ENCODE measurements at places on chromosomes 4 and X.
A peak's percentile ranks its signal among the peaks of the same experiment; 100 is the strongest.

- DNase-seq, result no peak
These were observed 63.8 kb downstream of the STOX2 start for GRCh38 chr4:183968931-183969330.

DNA sequence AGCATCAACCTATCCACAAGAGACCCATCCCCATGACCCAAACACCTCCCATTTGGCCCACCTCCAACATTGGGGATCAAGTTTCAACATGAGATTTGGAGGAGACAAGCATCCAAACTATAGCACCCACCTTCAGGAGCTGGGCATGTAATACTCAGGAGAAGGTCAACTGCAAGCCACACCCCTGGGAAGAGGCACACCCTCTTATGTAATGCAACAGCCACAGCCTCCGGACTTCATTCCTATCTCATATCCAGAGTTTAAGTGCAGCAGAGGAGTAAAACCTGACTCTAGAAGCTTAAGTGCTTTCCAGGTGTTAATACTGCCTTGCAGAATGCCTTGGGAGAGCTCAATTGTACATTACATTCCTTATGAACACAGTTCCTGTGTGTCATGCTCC is 197.4 kb downstream of the PTTG2 start:
- no peak for DNase-seq

GRCh38 chrX:10828640-10829039 is 208.3 kb upstream of the MID1 start:
- no peak for DNase-seq

DNA sequence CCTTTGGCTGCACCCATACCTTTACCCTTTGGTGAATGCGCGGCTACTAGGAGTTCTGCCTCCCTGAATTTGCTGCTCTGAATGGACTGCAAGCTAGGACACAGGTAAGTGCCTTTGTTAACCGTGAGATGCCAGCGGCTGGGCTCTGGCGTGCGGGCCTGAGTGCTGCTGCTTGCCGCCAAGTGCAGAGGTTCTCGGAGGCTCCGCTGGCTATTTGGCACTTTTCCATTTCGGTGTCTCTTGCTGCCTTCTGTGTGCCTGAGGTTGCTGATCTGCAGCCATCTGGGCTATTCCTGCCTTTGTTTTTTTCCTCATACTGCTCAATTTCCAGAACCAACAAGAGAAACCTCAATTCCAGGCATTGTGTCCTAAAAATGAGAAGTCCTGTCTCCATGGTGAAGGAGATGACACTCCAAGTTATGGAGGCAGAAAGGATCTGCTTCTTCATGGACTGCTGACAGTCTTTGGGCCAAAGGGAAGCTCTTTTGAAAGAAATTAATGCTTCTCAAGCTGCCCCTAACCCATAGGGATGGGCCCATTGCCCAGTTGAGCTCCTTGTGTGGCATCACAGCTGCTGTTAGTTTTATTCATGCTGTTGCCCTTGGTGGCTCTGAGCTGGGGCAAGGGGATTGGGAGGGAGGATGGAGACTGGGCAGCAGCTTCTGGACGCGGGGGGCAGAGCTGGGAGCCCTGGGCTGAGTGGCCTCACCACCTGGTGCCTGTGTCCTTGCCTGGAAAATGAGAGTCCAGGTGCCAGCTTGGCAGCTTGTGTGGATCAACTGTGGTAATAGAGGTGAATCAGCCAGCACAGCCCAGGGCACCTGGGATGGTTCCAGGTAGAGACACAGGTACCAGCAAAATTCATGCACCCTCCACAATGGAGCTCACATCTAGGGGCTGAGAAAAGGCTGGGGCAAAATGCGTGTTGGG is 3.8 kb upstream of the TBC1D14 start:
- no peak for DNase-seq

GRCh38 chr4:186500721-186501304 is 54.6 kb downstream of the MTNR1A start:
- DNase-seq, result no peak

DNA sequence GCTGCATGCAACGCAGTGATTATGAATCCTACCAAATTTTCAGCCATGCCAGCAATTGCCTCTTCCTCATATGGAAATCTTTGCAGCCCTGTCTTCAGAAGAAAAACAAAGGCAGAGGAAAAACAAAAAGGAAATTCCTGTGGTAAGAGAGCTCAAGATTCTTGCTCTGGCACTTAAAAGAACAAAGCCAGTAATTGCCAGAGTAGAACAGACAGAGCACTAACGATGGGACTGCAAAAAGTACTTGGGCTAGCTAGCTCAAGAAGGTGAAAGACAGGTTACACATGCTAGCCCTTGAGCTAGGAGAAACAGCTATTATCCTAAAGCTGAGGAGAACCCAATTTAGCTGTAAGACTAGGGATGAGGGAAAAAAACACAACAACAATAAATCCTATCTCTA is 582.3 kb downstream of the KCNIP4 start:
- no peak for DNase-seq

- no peak for DNase-seq
These were observed 64.1 kb downstream of the FIP1L1 start for GRCh38 chr4:53441564-53441963.

GRCh38 chr4:88009871-88010270 is 2.4 kb downstream of the PKD2 start:
- DNase-seq, result no peak

GRCh38 chr4:182170417-182170935 is 72.7 kb upstream of the TENM3 start:
- DNase-seq, result no peak

DNA sequence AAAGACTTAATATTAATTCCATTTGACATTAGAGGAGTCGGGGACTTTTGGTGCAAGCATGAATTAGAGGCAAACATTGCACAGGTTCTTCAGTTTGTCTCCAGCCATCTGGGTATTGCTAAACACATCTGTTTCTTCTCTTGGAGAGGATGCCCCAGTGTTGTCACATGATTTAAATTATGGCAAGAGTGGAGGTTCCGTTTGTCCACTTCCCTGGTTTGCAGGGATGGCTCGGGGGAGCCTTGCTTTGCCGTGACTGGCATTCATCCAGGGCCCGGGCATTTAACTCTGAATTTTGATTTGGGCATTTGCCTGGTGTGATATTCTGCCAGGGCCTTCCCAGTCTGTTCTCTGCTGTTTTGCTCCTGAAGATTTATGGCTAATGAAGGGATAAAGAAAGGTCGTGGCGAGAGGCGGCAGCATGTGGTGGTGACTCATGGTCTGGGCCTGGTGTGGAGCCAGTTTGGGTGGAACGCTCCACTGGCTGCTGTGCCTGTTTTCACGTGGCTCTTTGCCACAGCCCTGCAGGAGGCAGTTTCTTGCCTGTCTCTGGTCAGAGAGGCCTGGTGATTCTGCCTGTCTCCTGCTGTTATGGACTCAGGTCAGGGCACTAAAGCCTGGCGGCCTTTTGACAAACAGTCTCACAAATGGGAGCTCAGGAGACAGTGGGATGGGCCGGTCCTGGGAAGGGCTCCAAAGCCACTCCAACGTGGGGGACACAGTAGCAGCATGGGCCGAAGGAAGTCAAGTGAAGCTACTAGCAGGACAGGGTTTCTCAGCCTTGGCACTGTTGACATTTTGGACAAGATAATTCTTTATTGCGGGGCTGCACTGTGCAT is 99.4 kb upstream of the PGRMC2 start:
- no peak for DNase-seq

GRCh38 chrX:20680998-20681397 is 414.3 kb upstream of the RPS6KA3 start:
- no peak for DNase-seq

GRCh38 chr4:81625422-81626417 is 154.0 kb upstream of the RASGEF1B start:
- no peak for DNase-seq

DNA sequence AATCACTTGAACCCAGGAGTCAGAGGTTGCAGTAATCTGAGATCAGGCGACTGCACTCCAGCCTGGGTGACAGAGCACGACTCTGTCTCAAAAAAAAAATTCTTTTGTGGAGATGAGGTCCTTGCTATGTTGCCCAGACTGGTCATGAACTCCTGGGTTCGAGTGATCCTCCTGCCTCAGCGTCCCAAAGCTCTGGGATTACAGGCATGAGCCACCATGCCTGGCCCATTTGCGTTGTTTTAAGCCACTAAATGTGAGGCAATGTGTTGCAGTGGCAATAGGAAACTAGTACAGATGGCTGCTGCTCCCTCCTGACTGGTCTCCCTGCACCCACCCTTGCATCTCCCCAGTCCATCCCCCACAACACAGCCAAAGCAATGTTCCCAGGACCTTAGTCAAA is 40.0 kb upstream of the APLN start:
- DNase-seq, result no peak

DNA sequence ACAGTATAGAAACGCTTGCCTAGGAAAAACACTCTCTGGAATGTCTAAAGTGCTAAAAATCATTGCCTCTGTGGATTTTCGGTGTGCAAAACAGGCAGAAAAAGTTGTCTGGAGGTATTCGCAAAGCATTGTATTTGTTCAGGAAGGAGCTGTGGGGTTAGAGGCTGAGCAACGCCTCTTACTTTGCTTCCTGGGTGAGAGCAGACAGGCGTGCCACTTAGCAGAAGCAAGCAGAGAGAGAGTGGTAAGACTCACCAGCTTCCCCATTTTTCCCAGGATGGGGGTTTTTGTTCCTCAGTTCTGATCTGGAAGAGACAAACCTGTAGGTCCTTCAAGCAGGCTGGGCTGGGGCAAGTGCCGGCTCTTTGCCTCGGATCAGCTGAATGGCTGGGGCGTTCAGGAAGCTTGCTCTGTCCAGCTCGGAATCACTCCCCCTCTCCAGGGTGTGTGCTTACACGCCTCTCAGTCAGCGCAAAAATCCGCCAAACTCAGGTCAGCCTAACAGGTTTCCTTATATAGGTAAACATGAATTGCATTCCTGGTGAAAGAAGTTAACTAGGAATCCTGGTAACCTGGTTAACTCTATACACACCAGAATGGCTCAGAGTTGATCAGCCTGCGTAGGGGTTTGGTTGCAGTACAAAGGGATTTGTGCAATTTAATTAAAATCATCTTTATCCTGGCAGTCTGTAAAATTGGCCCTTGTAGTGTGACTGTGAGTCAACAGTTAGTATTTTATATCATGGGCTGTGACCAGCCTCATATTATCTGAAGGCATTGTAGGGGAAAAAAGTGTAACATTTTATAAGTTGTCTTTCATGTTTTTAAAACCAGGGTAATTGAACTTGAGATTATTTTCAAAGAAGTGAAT is 213.1 kb upstream of the MID1 start:
- DNase-seq, result no peak

GRCh38 chrX:129565046-129565650 is 25.1 kb downstream of the OCRL start:
- no peak for DNase-seq

DNA sequence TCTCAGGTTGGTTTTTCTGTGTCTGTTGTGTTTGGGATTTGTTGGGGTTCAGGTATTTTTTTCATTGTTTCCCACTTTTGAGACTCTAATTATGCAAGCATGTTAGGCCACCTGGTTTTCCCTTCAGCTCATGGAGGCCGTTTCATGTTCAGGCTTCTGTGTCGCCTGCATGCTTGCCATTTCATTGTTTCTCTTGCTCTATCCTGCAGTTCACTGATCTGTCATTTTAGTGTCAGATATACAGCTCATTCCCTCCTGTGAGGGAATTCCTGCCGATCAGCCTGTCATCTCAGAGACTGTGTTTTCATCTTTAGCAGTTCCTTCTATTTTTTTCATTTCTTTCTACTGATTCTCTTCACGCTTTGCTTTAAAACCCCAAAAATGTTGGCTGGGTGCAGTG is 49.4 kb upstream of the HGFAC start:
- DNase-seq, result no peak

- DNase-seq, result no peak
These were observed 1382.6 kb downstream of the ARAP2 start for GRCh38 chr4:34861666-34862065.

- no peak for DNase-seq
These were observed 534.4 kb downstream of the MID1IP1 start for GRCh38 chrX:39335513-39336235.

DNA sequence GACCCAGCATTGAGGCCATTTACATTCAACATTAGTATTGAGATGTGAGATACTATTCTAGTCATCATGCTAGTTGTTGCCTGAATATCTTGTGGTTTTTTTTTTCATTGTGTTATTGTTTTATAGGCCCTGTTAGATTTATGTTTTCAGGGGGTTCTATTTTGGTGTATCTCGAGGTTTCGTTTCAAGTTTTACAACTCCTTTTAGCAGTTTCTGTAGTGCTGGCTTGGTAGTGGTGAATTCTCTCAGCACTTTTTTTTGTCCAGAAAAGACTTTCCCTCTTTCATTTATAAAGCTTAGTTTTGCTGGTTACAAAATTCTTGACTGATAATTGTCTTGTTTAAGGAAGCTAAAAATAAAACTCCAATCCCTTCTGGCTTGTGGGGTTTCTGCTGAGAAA is 115.5 kb downstream of the NPNT start:
- no peak for DNase-seq

DNA sequence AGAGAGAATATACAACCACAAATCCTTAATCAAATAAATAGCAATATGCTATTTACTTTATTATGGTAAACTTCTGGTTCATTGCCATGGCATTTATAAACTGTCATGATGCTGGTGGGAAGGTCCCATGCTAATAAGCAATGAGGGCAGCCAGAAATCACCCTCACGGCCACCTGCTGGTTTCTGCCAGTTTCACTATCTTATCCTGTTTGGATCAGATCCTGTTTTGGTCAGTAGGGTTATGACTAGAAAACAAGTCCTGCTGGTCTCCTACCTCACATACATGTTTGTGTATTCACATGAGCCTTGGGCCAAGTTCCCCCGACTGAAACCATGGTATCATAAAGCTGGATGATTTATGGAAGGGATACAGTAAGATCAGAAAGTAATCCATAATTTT is 28.1 kb downstream of the XAGE5 start:
- DNase-seq, result no peak

- DNase-seq, result no peak
These were observed 70.7 kb upstream of the ANXA10 start for GRCh38 chr4:168021666-168022065.

DNA sequence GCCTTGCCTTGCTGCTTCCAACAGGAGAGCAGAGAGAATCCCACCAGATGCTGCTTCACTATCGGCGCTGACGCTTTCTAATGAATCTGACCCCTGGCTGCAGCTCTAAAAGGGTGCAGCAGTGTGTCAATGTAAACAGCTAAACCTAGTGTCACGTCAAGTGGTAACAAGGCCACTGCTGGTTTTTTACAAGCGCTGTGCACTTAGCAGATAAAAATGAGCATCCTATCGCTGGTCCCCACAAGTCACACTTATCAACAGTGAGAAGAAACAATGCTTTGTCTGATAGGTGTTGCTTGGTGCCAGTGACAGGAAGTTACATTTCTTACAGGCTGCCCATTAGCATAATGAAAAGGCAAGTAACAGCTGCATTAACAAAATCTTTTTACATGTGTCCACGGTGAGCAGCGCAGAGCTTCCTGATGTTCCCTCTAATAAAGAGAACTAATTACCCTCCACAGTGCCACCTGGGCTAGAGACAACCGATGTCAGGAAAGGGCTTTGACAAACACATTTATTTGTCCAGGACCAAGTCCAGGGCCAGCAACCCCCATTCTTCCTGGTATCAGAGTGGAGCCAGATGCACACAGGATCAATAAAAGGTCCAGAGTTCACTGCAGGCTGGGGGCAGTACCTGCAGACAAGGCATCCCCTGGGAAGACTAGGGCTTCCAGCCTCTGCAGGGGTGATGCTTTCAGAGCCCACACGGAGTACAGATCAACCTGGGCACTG is 176.0 kb downstream of the MGST2 start:
- no peak for DNase-seq

- peak; percentile 79 for DNase-seq
These were observed 172 bp upstream of the HSPA4L start for GRCh38 chr4:127782025-127782274.
